ENCODE measurements at places on chromosomes 2 and 18.

DNA sequence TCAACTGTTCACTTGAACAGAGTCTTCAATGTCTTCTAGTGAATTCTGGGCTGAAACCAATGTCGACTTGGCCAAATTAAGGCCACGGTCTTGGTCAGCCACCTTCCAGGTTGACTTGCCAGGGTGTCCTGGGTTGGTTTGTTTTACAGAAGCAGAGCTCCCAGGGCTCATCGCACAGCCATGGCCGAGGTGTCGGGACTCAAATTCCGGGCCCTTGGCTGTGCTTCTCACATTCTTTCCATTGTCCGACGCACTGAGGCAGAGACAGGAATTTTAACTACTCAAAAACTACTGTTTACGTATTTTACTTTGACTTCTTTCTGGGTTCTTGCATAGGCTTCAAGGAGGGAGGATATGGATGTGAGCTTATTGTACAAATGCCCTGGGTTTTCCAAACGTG lies 51.7 kb downstream of the HPCAL1 start:
- no peak for DNase-seq

- DNase-seq: no peak
Observed at GRCh38 chr2:67599561-67599960, 202.4 kb downstream of the ETAA1 start.

GRCh38 chr2:121019071-121019470 lies 265.9 kb downstream of the TFCP2L1 start:
- DNase-seq: no peak

DNA sequence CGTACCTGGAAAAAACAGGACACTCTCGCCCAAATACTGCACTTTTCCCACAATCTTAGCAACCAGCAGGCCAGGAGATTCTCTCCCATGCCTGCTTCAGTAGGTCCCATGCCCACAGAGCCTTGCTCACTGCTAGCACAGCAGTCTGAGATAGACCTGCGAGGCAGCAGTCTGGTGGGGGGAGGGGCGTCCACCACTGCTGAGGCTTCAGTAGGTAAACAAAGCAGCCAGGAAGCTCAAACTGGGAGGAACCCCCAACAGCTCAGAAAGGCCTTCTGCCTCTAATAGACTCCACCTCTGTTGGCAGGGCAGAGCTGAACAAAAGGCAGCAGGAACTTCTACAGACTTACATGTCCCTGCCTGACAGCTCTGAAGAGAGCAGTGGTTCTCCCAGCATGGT lies 1202.8 kb upstream of the ACVR2A start:
- no peak for DNase-seq

GRCh38 chr2:88615822-88616221 lies 11.4 kb downstream of the EIF2AK3 start:
- DNase-seq: no peak

DNA sequence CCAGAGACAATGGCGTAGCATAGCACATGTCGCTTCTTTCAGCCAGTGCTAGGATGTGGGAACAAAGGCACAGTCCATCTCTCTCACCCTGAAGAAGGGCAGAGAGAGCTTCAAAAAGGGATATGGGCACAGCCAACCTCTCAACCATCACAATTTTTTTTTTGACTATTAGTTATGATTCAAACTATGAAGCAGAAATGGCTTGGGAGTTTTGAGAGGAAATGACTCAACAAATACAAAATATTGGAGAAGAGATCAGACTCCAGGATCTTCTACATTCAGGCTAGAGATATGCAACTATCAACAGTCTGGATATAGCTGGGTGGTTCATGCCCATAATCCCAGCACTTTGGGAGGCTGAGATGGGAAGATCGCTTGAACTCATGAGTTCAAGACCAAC lies 109.1 kb downstream of the MCFD2 start:
- no peak for DNase-seq

DNA sequence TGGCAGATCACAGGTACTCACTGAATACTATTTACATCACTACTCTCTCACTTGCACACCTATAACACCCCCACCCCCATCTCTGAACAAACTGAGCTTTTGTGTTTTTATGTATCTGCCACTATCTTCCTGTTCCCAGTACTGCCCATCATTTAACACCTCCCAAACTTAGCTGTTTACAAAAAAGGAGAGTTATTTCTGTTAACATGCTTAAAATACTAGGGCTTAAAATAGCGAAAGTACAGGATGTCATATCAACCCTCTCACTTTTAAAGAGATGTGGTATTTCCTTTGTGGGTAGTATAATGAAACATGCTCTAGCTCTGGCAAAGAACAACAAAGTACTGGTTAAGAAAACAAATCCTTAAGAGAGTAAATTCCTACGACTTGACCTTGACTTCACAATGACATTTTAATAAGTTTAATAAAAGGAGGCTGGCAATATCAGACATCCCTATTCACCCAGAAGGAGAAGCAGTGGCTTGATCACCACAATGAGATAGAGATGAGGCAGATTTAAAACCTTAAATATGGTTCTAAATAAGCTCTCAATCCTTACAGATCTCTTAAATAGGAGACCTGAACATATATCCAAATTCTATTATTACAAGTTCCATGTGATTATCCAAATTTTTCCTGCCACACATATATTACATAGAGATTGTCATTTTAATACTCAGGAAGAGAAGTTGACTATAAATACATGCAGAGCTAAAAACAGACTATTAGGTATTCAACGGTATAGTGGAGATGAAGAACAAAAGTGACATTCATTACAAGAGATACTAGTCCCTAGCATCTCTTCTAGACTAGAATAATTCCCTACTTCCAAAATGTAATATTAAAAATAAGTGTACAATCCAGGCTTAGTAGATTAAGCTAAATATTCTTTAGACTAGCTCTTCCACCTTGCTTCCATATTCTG lies 36.9 kb downstream of the TRAK2 start:
- DNase-seq: no peak

GRCh38 chr18:52408800-52409302 lies 68.9 kb downstream of the DCC start:
- DNase-seq: no peak
